ENCODE measurements at places on chromosomes 6 and 20.

DNA sequence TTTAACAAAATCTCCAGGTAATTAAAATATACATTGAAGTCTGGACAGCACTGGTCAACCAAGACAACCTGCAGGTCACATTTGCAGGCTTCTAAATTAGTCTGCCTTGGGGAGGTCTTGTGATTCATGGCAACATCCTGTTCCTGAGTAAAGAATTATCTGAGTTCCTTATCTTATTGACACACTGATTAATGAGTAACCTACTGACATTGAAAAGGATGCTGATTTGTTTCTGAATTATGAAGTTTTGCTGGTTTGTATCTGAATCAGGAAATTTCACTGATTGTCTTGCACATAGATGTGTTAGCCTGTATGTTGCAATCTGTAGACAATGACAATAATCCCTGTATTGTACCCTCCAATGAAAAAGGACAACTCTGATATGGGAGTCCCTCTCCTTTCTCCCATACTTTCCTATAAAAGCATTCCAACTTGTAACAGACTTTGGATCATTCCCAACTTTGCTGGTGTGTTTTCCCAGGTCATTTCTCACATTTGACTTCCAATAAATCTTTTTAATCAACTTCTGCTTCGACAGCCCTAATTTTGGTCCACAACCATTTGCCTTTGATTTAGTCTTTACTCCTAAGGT is 80.0 kb downstream of the LAMP5 start:
- no peak for DNase-seq

DNA sequence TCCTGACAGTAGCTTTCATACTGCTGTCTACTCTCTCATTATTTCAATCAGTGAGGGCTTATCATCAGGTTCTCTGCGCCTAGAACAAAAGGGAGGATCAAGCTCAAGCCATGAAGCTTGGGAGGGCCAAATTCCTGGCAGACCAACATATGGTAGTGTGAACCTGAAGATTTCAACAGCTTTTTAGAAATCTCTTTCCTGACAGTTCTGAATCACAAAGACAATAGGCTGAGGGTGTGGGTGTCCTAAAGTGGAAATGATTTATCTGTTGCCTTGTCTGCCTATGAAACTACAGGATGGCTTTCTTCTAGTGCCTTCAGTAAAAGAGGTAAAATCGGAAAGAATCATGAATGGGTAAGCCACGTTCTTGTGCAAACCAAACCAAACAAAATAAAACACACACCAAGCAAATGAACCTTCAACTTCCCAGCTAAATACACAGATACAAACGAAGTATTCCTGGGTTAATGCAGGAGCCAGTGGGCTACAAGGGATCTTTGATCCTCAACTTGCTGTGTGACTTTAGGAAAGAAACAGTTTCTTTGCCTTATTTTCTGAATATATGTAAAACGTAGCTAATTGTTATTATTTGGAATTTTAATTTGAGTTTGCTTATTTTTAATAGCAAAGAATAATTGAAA is 2.7 kb upstream of the RHAG start:
- DNase-seq, result no peak

GRCh38 chr6:116087437-116088027 is 13.1 kb upstream of the NT5DC1 start:
- no peak for DNase-seq

GRCh38 chr6:117547688-117548621 is 54.4 kb downstream of the GOPC start:
- DNase-seq, result peak; percentile 8

All from activated T-helper 1 cell treated with anti-CD3 and anti-CD28 coated beads, Interleukin-2, amount 50 U/mL, for 16 hours (primary cell).